ENCODE measurements at places on chromosomes 13 and 19.

DNA sequence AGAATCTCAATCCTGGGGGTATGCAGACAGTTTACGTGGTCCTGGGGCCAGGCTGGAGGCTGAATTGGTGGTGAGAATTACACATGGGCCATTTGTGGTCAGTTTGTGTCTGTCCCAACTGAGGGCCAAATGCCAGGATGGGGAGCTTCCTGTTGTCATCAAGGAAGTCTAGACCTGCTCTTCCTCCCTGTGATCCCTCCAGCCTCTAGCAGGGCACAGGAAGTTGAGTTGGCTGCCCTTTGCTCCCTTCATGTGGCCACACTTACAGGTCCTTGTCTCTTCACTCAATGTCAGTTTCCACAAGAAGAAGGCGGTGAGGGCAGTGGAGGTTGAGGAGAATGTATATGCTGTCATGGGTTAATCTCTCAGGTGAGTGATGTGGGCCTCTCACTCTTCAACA lies 30.1 kb downstream of the SIGLEC7 start:
- no peak for DNase-seq

DNA sequence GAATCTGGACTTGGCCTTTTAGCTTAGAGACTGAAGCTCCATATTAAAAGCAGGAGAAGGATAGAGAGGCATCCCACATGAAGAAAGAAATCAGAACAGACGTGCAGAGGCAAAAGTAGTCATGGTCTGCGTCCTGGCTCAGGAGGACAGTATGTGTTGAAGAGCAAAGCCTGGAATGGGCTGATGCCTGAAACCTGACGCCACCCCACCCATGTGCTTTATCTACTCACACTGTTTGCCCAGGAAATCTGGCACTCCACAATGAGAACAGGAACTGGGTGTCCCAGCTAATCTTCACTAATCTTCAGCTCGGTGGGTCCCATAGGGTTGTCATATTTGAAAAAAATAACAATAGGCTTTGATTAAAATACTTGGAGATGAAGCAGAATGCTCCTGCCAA lies 549.0 kb upstream of the GPC6 start:
- no peak for DNase-seq

- no peak for DNase-seq
These were observed 206.7 kb upstream of the SLITRK1 start for GRCh38 chr13:84088996-84089395.

DNA sequence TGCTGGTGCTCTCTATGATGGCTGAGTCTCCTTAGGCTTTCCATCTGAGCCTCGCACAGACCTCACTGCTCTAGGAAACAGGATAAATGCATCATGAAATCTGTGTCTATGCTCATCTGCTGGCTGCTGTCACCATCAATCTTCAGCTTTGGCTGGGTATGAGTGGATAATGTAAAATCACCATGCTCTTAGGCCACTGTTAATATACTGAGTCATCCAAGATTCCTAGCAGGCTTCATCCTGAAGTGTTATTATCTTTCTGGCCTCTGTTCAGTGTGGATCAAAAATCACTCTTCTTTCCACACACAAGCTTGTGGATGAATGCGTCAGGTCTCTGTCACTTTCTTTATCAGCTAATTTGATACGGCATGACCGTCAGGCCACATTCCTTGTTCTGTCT lies 317.4 kb downstream of the NALCN start:
- DNase-seq, result no peak

DNA sequence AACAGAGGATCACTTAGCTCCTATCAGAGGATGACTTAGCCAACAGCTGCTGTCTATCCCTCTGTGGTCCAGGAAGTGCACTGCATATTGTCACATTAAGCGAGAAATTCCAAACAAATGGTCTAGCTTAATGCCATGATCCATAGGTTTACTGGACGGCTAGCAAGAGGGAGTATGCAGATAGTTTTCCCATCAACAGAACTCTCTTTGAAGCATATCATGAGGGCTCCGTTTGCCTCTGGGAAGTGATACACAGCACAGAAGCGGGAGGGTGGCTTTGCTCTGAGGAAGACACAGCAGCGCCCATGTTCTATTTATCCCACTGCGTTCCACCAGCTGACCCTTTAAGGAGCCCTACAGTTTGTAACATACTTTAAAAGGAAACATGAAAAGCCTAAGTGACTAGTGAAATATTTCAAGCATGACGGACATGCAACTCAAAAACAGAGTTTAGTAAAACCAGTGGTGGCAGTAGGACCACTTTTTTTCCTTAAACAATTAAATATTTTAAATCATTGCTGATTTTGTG lies 52.7 kb downstream of the COL4A1 start:
- no peak for DNase-seq

DNA sequence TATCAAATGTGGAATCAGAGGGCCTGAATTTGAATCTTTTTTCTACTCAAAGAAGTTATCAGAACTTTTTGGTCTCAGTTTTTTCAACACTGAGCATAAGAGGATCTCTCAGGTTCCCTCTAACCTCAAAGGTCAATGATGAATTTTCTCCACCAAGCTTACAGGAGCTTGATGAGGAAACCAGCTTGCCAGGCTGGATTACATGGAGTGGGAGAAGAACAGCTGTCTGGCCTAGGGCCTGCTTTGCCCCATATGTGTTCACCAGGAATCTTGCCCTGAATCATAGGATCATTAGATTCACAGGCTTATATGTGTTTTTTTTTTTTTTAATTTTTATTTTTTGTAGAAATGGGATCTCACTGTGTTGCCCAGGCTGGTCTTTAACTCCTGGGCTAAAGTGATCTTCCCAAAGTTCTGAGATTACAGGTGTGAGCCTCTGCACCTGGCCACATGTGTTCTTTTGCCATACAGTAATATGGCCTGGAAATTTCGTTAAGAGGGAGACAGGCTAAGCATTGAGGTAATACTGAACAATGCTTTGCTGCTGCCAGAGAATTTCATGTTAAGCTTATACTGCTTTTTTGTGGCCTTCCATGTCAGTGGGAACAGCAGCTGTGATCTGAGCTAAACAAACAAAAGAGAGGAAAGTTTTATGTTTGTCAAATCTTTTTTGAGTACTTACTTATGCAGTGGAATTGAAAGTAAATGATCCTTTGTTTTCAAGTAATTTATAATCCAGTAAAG lies 110.6 kb downstream of the DNAJC3 start:
- DNase-seq, result no peak

- DNase-seq, result no peak
These were observed 94.3 kb upstream of the PABPC3 start for GRCh38 chr13:25001476-25002206.

GRCh38 chr19:12801466-12802266 lies at the start of the genes PRDX2 and THSD8:
TSS of gene PRDX2 (minus strand) at chr19:12801800. CDS start at chr19:12801261, 539 bp downstream.
TSS of gene THSD8 (plus strand) at chr19:12802069. CDS start at chr19:12802072, 3 bp downstream.
- DNase-seq, result peak; percentile 86

GRCh38 chr19:17539238-17540117 lies 16.0 kb upstream of the COLGALT1 start:
- DNase-seq, result peak; percentile 96

- peak; percentile 74 for DNase-seq
These were observed 73.8 kb downstream of the MAP4K1 start for GRCh38 chr19:38543807-38544568.

DNA sequence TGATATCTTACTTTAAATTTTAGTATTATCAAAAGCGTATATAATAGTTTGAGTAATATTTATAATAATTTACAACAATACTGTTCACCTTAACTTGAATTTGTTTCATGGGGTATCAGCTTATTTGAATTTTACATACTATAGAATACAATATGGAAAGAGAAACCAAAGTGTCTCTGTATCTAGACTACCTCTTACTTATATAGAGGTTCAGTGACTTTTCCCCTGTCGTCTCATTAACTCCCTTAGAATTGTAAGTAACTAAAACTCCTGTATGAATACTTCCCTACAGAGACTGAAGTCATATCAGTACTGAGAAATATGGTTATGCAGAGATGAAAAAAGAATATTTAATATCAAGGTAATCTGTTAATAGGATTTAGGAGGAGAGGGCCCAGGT lies 26.8 kb downstream of the COG6 start:
- no peak for DNase-seq

DNA sequence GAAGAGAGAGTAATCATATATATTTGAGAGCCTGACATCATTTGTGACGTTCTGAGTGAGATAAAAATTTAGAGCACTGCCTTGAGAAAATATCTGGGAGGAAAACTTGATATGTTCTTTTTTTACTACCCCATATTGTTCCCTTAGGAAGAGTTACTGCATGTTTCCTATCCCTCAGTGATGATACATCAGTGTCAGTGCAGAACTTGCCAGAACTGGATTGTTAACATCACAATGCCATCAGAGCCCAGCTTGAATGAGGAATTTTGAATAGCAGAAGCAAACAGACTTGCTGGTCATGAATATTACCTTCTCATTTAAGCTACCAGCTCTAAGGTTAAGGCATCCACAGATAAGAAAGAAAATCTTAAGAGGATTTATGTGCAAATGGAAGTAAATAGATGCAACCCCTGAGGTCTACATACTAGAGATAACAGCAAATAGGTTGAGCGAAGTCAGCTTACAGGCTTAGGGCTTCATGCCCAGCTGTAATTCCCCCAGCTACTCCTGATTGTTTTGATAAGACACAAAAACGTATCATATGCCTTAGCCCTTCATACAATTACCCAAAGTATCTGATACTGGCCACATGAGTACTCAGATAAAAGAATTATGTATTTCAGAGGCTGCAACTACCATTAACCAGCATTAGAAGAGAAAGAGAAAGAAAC lies 313.7 kb upstream of the ATXN8OS start:
- no peak for DNase-seq

DNA sequence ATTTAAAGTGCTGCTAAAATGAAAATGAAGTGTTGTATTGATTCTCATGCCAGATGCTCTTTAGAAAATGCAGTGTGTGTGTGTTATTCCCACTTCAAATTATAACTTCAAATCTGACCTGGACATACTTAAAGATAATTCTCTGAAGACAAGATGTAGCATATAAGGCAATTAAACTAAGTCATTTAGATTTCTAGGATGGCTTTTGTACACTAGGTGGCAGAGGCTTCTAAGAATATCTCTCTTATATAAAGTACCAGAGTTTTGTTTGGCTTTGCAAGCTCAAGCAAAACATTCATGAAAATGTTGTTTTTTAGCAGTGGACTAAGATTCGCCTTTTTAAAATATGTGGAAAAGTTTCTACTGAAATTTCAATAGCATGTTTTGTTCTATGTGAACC lies 407.2 kb downstream of the GPC5 start:
- peak; percentile 7 for DNase-seq

- DNase-seq, result no peak
These were observed 21.7 kb downstream of the KCTD15 start for GRCh38 chr19:33818411-33818810.

- DNase-seq, result no peak
These were observed 18.9 kb upstream of the ZNRF4 start for GRCh38 chr19:5436106-5436947.

- DNase-seq, result no peak
These were observed 25.6 kb downstream of the DEDD2 start for GRCh38 chr19:42191855-42192254.

GRCh38 chr19:6677495-6677882 lies 7.5 kb upstream of the TNFSF14 start:
- no peak for DNase-seq

- DNase-seq, result peak; percentile 80
These were observed 545 bp downstream of the NACC1 start for GRCh38 chr19:13118424-13119193.

DNA sequence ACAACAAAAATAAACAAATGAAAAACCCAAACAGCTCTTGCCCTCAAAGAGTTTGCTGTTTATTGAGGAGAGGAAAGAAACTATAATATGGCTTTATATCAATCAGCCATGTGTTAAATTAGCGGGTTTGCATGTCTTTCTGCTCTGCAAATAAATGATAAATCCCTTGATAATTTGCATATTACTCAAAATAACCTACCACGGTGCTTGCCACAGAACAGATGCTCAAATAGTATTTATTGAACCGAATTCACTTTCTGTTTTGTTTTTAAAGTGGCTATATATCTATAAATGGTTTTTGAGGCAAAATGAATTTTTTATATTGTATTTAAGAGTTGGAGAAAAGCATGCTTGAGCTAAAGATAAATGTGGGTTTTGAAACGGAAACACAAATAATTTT lies 428.1 kb downstream of the ITGBL1 start:
- DNase-seq, result no peak

GRCh38 chr13:30466841-30467252 lies 1.1 kb upstream of the HMGB1 start:
- peak; percentile 87 for DNase-seq

DNA sequence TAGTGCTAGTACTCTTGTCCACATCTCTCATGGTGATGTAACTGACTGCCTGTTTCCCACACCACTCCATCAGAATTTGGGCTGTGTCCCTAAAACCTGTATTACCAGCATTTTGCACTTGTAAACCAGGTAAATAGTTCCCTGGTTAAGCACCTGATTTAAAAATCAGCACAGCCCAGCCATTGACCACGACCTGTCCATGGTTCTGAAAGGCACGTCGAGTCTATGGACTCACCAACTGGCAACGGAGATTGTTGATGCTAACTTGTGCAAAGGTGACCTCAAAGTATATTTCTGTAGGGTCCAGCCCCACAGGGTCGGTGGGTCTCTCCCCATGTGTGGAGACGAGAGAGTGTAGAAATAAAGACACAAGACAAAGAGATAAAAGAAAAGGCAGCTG lies 46.7 kb upstream of the ZNF835 start:
- DNase-seq, result peak; percentile 6

DNA sequence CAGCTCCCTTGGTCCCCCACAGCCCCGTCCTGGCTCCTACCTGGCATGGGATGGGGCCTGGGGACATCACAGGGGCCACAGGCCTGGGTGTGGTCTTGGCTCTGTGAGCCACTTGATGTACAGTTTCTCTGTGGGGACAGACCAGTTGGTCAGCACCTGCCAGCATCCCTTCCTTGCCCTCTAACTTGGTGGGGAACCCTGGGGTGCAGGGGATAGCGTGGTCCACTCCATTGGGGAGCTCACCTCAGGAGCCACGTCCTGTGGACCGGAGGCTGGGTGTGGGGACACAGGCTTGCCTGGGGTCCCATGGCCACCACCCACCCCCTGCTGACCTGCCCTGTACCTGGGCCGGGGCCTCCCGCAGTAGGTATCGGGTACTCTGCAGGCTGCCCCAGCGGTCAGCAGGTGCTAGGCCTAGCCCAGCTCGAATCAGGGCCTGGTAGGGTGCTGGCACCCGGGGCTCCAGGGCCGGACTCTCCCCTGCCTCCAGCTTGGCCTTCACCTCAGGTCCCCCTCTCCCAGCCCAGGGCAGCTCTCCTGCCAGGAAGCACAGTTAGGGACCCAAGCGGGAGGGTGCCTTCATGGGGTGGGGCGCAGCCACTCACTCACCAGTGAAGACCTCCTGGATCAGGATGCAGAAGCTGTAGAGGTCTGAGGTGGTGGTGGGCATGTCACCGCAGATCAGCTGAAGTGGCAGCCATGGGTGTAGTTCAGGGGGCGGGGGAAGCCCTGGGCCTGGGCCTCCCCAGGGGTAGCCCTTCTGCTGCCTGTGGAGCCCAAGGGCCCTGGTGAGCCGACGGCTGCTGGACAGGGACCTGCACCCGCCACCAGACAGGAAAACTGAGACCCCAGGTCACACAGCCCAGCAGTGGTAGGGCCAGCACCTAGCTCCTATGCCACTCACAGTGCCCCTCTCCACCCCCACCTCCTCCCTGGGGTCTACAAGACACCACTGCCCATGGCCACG lies 14.9 kb downstream of the ARHGAP33 start:
- DNase-seq, result no peak

DNA sequence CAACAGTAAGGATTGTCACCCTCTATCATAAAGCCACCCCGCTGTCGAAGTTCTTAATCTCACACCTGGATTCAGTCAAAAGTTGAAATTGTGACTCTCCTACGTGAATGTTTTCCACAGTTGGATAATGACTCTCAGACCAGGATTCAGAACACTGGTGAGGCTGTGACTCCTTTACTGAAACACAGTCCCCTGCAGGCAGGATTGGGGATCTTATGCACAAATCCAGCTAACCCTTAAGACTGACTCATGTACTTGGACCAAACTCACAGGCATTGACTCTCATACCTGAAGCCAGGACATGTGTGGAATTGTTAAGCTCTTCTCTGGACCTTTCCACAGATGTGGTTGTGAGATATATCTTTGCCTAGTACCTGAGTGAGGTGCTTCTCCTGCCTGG lies 46.8 kb downstream of the ZNF85 start:
- DNase-seq, result no peak

All from NB4 (cell line).